ENCODE measurements at places on chromosomes 7 and 10.

- DNase-seq, result no peak
These were observed 397.2 kb downstream of the SUGCT start for GRCh38 chr7:40531956-40532355.

DNA sequence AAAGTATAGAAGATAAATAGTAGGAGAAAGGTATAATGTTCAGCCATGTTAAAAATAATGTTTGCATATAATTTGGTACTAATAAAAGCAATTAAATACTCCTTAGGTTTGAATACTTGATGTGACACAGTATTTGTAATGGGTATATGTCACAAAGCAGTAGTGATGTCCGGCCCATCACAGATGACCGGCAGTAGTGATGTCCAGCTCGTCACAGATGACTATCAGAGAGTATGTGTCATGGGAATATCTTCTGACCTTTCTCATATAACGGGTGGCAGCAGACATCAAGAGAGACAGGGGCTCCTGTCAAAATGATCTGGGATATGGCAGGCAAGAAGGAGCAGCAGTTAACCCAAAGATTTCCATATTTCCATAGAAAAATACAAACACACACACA lies 477.4 kb upstream of the KLF6 start:
- no peak for DNase-seq

GRCh38 chr10:47388879-47389278 lies 4.8 kb upstream of the ZNF488 start:
- no peak for DNase-seq

DNA sequence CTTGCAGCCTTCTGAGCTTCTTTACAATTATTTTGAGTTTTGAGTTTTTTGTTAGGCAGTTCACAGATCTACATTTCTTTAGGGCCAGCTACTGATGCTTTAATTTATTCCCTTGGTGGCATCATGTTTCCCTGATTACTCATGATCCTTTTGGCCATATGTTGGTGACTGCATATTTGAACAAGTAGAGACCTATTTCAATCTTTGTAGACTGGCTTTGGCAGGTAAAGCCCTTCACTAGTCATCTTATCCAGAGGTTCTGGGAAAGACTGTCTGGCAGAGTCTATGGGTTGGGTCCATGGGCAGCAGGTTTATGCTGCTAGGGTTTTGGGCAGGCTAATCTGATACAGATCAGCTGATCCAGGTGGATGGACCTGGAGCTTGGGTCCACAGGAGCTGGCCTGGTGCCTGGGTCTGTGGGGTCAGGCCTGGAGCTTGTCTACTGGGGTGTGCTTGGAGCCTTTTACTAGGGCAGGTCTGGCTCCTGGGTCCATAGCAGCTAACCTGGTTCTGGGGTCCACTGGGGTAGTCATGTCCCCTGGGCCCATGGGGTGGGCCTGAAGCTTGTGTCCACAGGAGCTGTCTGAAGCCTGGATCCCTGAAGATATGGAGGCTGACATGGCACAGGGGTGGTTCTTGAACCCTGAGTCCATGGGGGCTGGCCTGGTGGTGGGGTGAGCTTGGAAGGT lies 72.7 kb downstream of the GPR85 start:
- DNase-seq, result no peak

- DNase-seq, result no peak
These were observed 2.8 kb upstream of the UCN3 start for GRCh38 chr10:5361966-5362365.

- no peak for DNase-seq
These were observed 232.0 kb upstream of the NRP1 start for GRCh38 chr10:33566426-33566825.
